ENCODE measurements at places on chromosomes 16 and 17. TPM values are rescaled to one million over a fixed set of nuclear protein-coding genes. Genes with fewer than 3 reads are reported as not detected.
A peak's percentile ranks its signal among the peaks of the same experiment; 100 is the strongest.

- no peak for DNase-seq
- no peak overlapping the region for H3K4me3 ChIP-seq
- H3K4me1 ChIP-seq, result no peaks in the 10 kb centered on the region
- H3K36me3 ChIP-seq, result no peaks in the 10 kb centered on the region
- no peak overlapping the region for H3K27ac ChIP-seq
Observed at GRCh38 chr16:53958341-53958880, 254.5 kb downstream of the FTO start.

- H3K4me1 ChIP-seq, result peaks cover 16% of the 10 kb centered on the region
- peaks cover under 1% of the 10 kb centered on the region for H3K27me3 ChIP-seq
- H3K4me3 ChIP-seq, result no peak overlapping the region
- H3K27ac ChIP-seq, result no peak overlapping the region
- DNase-seq, result no peak
Observed at GRCh38 chr16:19888834-19889233, 4.2 kb upstream of the GPRC5B start.

The MAF gene
- total RNA-seq, result 60.8 TPM

- no peak overlapping the region for H3K4me3 ChIP-seq
- no peak overlapping the region for H3K27ac ChIP-seq
- no peaks in the 10 kb centered on the region for H3K4me1 ChIP-seq
- no peaks in the 10 kb centered on the region for H3K27me3 ChIP-seq
- DNase-seq, result no peak
- no peaks in the 10 kb centered on the region for H3K36me3 ChIP-seq
Observed at GRCh38 chr17:34126965-34127364, 128.1 kb upstream of the CCL2 start.

- DNase-seq, result peak; percentile 70
- no peaks in the 10 kb centered on the region for H3K27me3 ChIP-seq
- H3K27ac ChIP-seq, result no peak overlapping the region
- H3K4me3 ChIP-seq, result no peak overlapping the region
- H3K36me3 ChIP-seq, result no peaks in the 10 kb centered on the region
Observed at GRCh38 chr17:2828397-2829038, 32.3 kb downstream of the RAP1GAP2 start.

DNA sequence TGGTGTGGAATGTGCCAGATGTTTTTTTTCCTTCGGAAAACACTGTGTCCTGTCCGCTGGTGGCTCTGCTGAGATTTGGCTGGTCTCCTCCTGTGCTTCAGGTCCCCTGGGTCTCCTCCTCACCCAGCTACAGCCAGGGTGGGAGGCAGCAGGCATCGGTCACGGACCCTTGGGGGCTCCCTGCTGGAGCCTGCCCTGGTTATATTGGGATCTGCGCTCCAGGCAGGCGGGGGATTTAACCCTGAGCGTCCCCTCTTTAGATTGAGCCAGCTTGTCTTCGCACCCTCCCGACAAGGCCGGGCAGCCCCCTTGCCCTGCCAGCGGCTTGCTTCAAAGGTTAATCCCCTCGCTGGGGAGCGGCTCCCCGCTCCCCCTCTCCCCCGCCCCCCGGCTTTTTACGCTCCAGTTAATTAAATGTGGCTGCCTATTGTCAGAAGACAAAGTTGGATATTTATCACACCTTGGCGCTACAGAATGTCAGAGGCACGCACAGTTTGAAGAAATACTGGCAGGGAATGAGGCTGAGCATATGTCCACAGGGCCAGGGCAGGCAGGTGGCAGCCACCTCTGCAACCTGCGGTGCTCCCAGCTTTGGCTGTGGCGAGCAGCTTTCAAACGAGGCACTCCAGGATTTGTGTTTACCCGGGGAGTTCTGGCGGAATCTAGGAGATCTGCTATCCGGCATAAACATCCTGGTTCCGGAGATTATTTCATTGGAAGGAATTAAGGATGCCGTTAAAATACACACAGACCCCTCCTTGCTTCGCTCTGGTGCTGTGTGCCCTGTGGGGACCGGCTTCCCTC is 38.2 kb upstream of the GSE1 start:
- H3K27ac ChIP-seq, result peak overlapping the region; percentile 61
- H3K4me3 ChIP-seq, result no peak overlapping the region
- H3K36me3 ChIP-seq, result no peaks in the 10 kb centered on the region
- no peaks in the 10 kb centered on the region for H3K27me3 ChIP-seq

- H3K4me3 ChIP-seq, result no peak overlapping the region
- DNase-seq, result no peak
- H3K27me3 ChIP-seq, result peaks cover 17% of the 10 kb centered on the region
- no peak overlapping the region for H3K27ac ChIP-seq
- H3K36me3 ChIP-seq, result no peaks in the 10 kb centered on the region
Observed at GRCh38 chr16:23026784-23027362, 122.4 kb downstream of the USP31 start.

DNA sequence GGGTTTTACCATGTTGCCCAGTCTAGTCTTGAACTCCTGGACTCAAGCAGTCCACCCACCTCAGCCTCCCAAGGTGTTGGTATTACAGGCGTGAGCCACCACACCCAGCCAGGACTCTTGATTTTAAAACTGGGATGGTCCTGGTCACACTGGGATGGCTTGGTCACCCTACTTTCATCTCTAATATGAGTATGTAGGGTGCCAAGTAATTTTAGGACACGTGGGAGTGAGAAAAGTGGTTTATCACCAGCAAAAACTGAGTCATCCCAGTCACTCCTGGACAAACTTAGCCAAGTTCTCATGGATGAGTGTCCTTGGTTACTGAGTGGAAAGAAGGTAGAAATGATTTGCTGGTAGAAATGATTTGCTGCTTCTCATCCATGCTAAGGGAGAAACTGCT is 9.9 kb downstream of the CLEC19A start:
- H3K4me3 ChIP-seq, result no peak overlapping the region
- no peak for DNase-seq
- no peak overlapping the region for H3K27ac ChIP-seq
- H3K36me3 ChIP-seq, result no peaks in the 10 kb centered on the region

GRCh38 chr16:64983231-64983630 is 138.6 kb downstream of the CDH11 start:
- no peaks in the 10 kb centered on the region for H3K36me3 ChIP-seq
- no peaks in the 10 kb centered on the region for H3K27me3 ChIP-seq
- no peak overlapping the region for H3K4me3 ChIP-seq
- H3K27ac ChIP-seq, result no peak overlapping the region

DNA sequence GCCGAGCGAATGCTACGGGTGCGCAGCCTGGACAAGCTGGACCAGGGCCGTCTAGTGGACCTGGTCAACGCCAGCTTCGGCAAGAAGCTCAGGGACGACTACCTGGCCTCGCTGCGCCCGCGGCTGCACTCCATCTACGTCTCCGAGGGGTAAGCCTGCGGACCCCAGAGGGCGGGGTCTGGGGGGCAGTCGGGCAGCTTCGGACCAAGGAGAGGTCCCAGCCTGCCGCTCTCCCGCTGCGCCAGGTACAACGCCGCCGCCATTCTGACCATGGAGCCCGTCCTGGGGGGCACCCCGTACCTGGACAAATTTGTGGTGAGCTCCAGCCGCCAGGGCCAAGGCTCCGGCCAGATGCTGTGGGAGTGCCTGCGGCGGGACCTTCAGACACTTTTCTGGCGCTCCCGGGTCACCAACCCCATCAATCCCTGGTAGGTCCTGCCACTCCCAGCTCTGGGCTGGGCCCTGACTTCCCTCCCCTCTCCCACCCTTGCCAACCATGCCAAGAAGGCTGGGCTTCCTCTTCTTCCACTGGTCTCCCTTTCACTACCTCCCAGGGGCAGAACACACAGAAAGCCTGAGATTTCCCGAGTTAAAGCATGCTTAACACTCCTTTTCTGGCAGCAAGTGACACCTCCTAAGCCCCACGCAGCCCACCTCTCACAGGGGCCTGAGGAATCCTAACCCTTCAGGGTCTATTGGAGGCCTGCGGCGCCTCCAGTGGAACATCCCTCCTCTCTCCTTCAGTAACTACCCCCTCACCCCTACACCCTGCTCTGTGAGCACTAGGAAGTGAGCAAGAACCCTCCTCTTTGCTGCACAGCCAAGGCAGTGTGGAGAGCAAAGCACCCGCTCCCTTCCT is 3.2 kb downstream of the NAGS start:
- peaks cover 22% of the 10 kb centered on the region for H3K27me3 ChIP-seq
- peak; percentile 85 for DNase-seq
- H3K4me1 ChIP-seq, result peaks cover 40% of the 10 kb centered on the region
- H3K27ac ChIP-seq, result peak overlapping the region; percentile 56
- H3K36me3 ChIP-seq, result peaks cover 23% of the 10 kb centered on the region

The P3H4 gene
- total RNA-seq, result 19.1 TPM

The OR4D1 gene
- total RNA-seq, result not detected

DNA sequence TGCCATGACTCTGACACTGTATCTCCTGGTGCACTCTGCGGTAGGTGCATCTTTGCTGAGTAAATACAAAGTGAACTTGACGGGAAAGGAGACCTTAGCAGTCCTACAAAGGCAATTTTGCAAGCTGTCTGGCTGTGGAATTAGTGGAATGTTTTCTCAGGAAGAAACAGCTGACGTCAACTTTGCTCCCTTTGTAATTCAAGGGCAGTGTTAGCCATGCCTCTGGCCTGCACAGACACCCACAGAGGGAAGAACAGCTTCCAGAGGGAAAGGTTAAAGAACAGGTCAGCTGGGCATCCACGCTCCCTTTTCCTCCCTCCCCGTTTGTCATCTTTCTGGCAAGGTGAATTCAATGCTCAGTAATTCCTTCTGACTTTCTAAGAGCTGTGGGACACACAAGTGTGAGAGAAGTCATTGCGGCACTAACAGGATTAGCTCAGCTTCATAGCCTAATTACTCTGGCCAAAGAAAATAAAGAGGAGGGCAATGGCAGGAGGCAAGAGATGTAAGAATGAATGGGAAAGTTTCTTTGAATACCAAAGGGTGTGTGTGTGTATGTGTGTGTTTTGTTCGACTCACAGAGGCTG is 476.9 kb upstream of the GOT2 start:
- no peaks in the 10 kb centered on the region for H3K4me1 ChIP-seq
- DNase-seq, result no peak
- H3K27ac ChIP-seq, result no peak overlapping the region
- no peaks in the 10 kb centered on the region for H3K36me3 ChIP-seq

The CD300LB gene
- 1.6 TPM for total RNA-seq

GRCh38 chr17:44781551-44782325 is 22.9 kb downstream of the ADAM11 start:
- DNase-seq, result no peak
- H3K4me3 ChIP-seq, result no peak overlapping the region
- peaks cover 29% of the 10 kb centered on the region for H3K27me3 ChIP-seq
- no peaks in the 10 kb centered on the region for H3K36me3 ChIP-seq

DNA sequence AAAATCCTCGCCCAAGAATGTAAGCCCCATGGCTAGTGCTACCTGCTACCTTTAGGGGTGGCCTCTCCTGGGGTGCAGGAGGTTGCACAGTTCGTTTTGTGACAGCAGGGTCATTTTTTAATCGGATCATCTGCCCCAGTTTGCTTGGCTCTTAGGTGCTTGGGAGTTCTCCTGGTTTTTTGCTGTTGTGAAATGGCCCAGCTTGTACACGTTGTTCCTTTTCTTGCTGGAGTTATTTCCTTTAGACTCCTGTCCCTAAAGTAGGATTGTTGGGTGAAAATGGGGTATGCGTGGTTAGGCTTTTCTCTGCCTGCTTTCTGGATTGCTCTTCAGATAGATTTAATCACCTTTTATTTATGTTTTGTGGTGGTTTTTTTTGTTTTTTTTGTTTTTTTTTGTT is 25.8 kb downstream of the ABCC1 start:
- H3K4me1 ChIP-seq, result peaks cover 5% of the 10 kb centered on the region
- no peaks in the 10 kb centered on the region for H3K36me3 ChIP-seq
- H3K27ac ChIP-seq, result no peak overlapping the region
- DNase-seq, result no peak

DNA sequence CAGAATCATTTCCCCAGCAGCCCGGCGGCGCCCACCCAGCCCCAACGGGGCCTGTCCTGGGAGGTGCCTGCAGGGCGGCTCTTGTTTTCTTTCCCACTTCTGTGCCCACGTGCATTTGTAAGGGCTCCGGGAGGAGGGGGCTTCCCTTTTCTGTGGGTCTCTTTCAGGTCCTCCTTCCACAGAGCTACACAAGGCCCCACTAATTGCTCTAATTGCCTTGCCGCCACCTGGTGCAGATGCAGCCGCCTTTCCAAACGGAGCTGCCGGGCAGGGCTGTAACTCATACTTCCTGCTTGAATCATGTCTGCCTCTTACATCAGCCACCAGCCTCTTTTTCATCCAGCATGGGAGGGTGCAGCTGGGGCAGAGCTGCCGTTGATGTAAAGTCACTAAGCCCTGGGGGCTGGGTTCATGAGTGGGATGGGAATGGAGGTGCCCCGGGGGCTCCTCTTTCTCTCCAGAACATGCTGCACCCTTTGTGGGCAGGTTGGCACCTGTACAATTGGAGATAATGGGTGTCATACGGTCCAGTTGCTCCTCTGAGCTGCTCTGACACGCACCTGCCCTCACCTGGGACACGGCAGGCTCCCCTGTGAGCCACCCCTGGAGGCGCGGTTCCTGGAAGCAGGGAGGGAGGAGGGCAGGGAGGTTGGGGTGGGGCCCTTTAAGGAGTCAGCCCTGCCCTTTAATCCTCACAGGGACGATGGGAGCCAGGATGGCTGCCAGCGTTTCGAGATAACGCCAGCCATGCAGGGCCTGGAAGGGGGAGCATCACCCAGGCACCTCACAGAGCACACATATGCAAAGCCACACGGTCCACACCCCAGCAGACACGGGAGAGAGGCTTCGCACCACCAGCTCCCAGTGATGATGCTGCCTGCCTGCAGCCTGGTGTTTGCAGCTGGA is 41.1 kb upstream of the KLHDC4 start:
- H3K4me3 ChIP-seq, result peak overlapping the region; percentile 25
- no peak overlapping the region for H3K27ac ChIP-seq
- H3K27me3 ChIP-seq, result peaks cover 19% of the 10 kb centered on the region
- H3K36me3 ChIP-seq, result no peaks in the 10 kb centered on the region
- peak; percentile 58 for DNase-seq

The DUS2 gene
- total RNA-seq, result 22.4 TPM

- no peaks in the 10 kb centered on the region for H3K27me3 ChIP-seq
- no peak overlapping the region for H3K27ac ChIP-seq
- H3K4me3 ChIP-seq, result no peak overlapping the region
- no peaks in the 10 kb centered on the region for H3K36me3 ChIP-seq
Observed at GRCh38 chr16:10728003-10728887, 15.4 kb upstream of the NUBP1 start.

- peaks cover 92% of the 10 kb centered on the region for H3K4me1 ChIP-seq
- peak overlapping the region; percentile 92 for H3K27ac ChIP-seq
- no peak overlapping the region for H3K4me3 ChIP-seq
- H3K36me3 ChIP-seq, result no peaks in the 10 kb centered on the region
Observed at GRCh38 chr17:10018461-10018891, 113.4 kb upstream of the RCVRN start.

- no peaks in the 10 kb centered on the region for H3K36me3 ChIP-seq
- no peak overlapping the region for H3K27ac ChIP-seq
- H3K4me1 ChIP-seq, result peaks cover 5% of the 10 kb centered on the region
- H3K27me3 ChIP-seq, result peaks cover 24% of the 10 kb centered on the region
- peak; percentile 93 for DNase-seq
- peak overlapping the region; percentile 30 for H3K4me3 ChIP-seq
Observed at GRCh38 chr17:8109661-8110455, 8.5 kb downstream of the ALOXE3 start.

The TBC1D3E gene
- total RNA-seq, result not detected

- no peak overlapping the region for H3K4me3 ChIP-seq
- no peak overlapping the region for H3K27ac ChIP-seq
- no peak for DNase-seq
- H3K27me3 ChIP-seq, result no peaks in the 10 kb centered on the region
Observed at GRCh38 chr17:29659155-29659554, 36.4 kb upstream of the CORO6 start.

- no peaks in the 10 kb centered on the region for H3K27me3 ChIP-seq
- H3K27ac ChIP-seq, result peak overlapping the region; percentile 88
- peak; percentile 62 for DNase-seq
Observed at GRCh38 chr17:39927929-39928857, 661 bp downstream of the LRRC3C start.

All from left lung (tissue), 14 donors.